Pancreas (tissue), 10 donors: ENCODE measurements at places on chromosomes 5 and 9.

- no peak for DNase-seq
Measured at GRCh38 chr5:119340597-119341218, 15.1 kb upstream of the TNFAIP8 start.

GRCh38 chr9:114235033-114235661 is 79.8 kb downstream of the COL27A1 start:
- no peak for DNase-seq

- no peak for DNase-seq
Measured at GRCh38 chr5:141517312-141517711, 28.4 kb downstream of the PCDHGC5 start.

GRCh38 chr5:68591850-68592249 is 376.3 kb downstream of the PIK3R1 start:
- DNase-seq: no peak

DNA sequence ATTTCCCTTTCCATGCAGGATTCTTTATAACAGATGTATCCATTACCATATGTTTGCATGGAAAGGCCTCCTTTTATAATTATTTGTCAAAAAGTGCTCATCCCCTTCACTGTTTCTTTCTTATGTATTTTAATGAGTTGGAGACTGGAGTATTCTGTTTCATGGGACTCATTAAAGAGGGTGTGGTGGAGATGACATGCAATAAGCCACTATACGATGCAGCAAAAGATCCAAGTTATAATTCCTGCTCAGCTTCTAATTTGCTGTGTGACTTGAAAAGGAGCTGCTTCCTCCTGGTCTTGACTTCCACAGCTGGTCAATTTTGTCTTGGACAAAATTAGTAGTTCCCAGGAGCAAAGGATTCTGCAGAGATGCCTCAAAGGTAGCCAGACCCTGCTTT is 13.9 kb downstream of the SGCD start:
- no peak for DNase-seq

DNA sequence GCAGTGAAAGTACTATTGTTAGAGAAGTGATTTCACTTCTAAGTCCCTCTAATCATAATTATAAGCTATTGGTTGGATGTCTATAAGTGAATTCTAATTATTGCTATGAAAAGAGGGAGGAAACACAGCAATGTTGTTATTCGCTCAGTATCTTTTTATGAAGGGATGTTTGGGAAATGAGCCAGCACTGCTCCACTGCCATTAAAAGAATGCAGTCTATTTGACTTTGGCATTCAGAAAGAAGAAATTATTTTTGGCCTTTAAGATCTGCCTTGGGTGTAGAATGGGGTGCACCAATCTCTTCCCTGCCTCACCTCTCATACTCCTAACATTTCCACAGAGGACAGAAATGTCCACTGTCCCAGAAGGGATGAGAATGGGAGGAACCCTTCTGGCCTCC is 332.0 kb downstream of the SPATA31D1 start:
- DNase-seq: no peak

DNA sequence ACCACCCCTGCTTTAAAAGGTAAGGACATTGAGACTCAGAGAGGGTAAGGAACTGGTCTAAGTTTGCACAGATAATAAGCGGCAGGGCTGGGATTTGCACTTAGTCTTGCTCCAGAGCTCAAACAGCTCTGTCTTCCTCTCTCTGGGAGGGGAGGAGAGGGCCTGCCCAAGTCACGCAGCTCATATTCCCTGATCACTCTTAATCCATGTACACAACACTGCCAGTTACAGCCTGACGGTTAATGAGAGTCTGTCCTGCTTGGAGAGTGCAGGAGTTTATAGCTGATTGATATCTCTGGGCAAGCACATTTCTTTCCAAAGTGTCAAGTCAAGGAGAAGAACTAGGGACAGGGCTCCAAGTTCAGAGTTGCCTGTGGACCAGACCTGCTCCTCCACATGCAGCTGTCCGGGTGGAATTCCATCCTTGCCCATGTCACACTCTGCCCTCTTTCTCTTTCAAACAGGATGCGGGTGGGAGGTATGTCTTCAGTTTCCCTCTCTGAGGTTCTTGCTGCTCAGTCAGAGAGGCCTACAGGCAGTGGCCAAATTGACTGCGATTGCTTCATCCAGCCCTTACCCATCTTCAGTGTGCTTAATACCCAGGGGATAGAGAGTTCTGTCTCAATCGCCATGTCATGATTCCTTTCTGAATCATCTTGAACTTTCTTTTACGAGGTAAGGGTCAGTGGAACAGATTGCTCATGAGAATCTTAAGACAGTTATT is 54.5 kb downstream of the GALNT12 start:
- no peak for DNase-seq

- DNase-seq: no peak
Measured at GRCh38 chr9:14303521-14303920, 10.4 kb downstream of the NFIB start.

GRCh38 chr5:111200828-111201227 is 23.4 kb upstream of the CAMK4 start:
- no peak for DNase-seq

DNA sequence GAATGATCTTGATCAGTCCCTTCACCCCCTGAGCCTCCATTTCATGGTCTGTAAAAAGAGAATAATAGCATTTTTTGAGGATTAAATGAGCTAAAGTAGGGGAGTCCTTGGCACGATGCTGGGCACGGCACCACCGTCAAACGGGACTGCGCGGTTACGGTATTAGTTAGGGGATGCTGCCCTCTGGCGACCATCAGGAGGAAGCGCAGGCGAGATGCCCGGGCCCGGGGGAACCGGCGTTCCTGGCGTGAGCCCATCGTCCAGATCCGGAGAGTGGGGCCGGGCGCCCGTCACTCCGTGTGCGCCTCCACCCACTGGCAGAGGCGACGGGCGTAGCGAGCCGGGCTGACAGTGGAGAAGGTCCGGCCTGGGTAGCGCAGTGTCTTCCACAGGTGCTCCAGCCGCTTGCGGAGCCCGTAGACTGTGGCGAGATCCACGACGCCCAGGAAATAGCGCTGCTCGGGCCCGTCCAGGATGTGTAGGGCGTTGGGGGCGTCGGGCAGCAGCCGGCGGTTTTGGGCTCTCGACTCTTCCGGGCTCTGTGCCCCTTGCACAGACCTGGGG is 4.8 kb upstream of the ST6GALNAC4 start:
- no peak for DNase-seq

DNA sequence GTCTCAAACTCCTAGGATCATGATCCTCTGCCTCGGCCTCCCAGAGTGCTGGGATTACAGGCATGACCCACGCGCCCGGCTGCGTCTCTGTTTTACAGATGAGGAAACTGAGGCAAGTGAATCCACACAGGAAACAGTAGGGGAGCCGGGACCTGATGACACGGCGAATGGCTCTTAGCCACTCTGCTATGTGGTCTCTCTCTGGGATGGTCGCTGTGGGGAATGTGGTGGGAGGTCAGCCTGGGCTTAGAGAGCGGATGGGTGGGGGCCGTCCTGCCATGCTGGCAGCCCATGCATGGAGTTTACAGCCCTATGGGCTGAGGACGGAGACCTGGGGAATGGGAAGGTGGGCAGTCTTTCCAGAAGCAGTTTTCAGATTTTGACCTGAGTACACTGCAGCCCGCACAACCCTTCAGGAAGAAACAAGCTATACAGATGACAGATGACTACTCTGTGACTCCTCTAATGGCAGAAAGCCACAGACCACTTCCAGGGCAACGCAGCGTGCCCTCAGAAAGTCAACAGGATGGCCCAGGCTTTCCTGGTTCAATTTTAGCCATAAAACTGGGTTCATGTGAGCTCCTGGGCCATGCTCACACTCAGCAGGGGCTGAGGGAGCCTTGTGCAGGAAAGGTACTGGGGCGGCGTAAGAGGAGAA is 136.1 kb upstream of the RAPGEF1 start:
- DNase-seq: no peak

DNA sequence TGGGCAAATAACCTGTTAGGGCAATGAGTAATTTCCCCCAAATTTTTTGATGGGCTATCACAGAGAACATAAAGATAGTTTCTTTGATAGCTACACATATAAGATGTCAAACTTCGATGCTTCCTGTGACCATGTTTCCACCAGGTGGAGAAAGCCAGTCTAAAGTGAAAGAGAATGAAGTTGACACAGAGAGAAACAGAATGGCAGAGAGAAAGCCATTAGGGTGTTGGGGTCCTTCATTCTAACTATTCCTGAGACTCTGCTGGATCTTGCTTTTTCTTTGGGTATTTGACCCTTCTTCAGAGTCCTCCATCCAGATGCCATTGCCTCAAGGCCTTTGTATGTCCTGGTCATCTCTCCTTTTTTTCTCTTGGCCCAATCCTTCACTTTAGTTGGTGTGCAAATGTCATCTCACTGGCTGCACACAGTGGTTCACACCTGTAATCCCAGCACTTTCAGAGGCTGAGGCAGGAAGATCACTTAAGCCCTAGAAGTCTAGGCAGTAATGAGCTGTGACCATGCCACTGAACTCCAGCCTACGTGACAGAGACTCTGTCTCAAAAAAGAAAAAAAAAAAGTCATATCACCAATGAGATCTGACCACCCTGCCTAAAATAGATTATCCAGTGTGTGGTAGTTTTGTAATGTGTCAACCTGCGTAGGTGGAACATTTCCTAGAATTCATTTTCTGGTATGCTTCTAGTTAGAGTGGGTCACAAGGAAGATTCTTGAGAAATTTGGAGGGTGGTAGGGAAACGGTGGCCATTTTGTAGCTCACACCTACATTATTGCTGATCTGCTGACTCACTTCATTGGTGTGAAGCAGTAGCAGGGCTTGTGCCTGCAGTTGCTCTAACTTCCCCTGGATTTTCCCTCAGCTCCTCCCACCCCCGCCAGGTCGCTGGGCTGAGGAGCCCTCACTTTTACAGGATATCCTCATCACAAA is 20.8 kb upstream of the KIF2A start:
- no peak for DNase-seq

DNA sequence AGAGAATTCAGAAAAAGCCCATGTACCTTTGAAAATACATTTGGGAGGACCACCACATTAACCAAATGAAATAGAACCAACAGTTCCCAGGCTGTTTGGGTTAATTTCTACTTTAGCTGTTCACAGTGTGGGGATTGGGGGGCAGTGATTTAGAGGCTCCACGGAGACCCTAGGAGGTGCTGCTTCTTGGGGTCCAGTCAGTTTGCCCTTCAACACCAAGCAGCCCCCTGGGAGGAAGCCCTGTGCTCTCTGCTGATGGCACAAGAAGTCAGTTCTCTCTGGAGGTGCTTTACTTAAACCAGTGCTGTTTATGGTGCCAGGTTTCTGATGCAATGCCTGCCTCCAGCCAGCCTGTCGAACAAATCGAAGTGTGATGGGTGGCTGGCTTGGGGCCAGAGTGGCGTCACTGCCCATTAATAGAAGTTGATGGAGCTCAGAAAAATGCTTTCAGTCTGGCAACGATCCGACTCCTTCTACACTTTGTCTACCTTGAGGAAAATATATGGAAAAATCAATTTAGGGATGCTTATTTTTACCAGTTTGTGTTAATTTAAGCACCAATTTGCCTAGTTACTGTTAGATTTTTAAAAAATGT is 134.0 kb downstream of the SNX18 start:
- peak; percentile 82 for DNase-seq

DNA sequence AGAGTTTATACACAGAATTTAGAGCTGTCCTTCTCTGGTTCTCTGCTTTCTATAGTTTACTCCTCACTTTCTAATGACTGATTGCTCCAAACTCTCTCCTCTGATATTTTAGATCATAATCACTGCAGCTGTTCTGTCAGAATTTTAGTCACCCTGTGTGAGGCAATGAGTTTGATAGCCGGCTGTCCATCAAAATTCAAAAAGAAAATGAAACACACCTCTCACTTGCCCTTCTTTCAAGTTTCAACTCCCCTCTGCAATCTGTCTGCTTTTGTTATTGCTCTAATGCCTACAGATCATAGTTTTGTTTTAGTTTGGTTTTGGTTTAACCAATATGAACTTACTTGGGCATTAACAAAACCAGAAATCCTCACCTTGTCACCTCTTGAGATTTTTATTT is 23.3 kb upstream of the ABLIM3 start:
- no peak for DNase-seq

GRCh38 chr5:154071799-154072413 is 33.1 kb downstream of the MFAP3 start:
- no peak for DNase-seq

- no peak for DNase-seq
Measured at GRCh38 chr5:134547999-134548658, 22.7 kb downstream of the JADE2 start.

DNA sequence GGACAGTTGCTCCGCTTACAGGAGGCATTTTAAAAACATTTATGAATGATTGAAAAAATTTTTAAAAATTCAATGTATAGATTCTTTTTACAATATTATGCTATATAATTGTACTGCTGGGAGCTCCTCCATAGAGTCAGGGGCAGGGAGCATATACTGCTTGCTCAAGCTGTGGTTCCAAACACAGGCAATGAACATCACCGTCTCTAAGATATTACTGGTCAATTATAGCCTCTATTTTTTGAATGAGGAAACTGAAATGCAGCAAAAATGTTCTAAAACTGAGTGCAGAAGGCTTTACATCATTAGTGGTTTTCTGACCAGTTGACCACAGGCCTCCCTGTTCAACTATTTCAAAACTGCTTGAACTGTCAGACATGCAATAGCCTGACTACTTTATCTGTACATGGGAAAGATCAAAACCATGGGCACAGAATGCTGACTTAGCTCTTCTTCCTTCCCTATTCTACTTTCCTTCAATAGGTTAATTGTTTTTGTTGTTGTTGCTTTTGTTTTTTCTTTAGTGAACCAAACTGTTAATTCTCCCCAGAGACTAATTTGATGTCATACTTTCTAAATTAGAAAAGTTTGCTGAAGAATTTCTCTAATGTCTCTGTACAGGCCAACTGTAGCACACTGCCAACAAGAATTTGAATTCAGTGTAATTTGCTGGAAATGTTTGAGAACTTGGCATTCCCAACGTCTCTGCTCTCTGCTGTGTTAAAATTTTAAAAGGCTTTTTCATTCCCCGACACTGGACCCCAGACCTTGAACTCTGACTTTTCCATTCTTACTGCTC is 107.6 kb upstream of the MPDZ start:
- no peak for DNase-seq

DNA sequence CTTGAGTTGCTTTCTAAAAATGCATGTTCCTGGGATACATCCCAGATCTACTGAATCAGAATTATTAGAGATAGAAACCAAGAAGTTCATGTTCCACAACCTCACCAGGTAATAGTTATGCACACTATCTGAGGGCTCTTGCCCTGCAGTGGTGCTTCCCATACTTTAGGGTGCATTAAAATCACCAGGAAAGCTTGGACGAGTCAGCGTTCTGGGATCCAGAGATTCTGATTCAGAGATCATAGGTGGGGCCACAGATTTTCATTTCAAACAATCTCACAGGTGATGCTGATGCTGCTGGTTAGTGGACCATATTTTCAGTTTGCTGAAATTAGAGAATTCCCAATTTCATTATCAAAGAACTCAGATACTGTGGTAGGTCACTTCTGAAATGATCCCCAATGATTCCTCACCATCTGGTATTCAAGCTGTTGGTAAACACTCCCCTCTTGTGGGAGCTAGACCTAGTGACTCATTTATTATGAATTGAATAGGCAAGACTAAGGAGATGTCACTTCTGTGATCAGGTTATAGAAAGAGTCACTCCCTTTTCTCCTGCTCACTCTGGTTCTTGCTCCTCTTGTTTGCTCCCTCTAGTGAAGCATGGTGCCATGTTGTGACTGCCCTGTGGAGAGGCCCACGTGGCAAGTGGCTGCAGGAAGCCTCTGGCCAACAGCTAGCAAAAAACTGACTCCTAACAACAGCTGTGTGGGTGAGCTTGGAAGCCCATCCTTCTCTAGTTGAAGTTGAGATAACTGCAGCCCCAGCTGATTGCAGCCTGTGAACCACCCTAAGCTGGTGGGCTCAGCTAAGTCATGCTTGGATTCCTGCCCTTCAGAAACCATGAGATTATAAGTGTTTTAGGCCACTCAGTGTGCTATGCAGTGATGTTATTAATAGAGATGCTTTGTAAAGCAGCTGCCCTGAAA is 59.8 kb downstream of the SH3TC2 start:
- no peak for DNase-seq

GRCh38 chr5:80837679-80838078 is 122.5 kb upstream of the RASGRF2 start:
- no peak for DNase-seq
